Fibroblast of villous mesenchyme (primary cell): ENCODE measurements at places on chromosomes 4 and X. TPM values are rescaled to one million over a fixed set of nuclear protein-coding genes. Genes with fewer than 3 reads are reported as not detected.

Gene SPARCL1
- under 0.01 TPM in 1 of 2 replicates, not detected in the other for total RNA-seq

Gene HUWE1
- total RNA-seq, result 142 and 167 TPM in 2 replicates

Gene EFHC2
- total RNA-seq, result under 0.01 and 0.32 TPM in 2 replicates

Gene ANOS1
- total RNA-seq, result 1.7 and 1.9 TPM in 2 replicates

Gene SOX3
- not detected in 2 replicates for total RNA-seq

Gene MTMR1
- 15.5 and 30.2 TPM in 2 replicates for total RNA-seq

Gene LRCH2
- 5.8 and 8.2 TPM in 2 replicates for total RNA-seq

Gene CT55
- not detected in 2 replicates for total RNA-seq

Gene UGT2A1
- not detected in 2 replicates for total RNA-seq

GRCh38 chrX:39214387-39215126 lies 413.3 kb downstream of the MID1IP1 start:
- DNase-seq, result no peak

DNA sequence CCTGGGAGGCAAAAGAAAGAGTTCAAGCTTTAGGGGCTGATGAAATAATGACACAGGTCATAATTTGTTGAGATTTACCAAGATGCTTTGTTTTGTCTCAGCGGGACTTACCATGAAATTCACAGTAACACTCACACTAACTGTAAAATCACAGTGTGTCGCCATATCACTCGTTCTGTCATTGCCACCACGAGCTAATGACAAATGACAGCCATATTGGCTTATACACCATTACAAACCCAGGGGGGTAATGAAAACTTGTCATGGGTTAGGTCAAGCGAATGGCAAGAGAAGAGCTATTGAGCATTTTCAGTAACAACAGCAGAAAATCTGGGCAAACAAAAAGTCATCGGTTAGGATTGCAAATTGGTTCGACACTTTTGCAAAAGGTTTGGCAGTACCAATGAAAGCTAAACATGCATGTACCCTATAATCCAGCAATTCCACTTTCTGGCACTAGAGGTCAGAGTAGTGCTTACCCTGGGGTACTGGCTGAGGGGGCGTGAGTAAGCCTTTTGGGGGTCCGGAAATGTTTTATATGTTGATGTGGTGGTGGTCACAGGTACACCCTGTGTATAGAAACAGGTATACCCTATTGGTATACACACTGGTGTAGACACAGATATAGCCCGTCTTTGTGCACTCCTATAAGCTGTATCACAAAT lies 83.9 kb upstream of the RAI2 start:
- no peak for DNase-seq

- no peak for DNase-seq
These were observed 82.2 kb downstream of the DCLK2 start for GRCh38 chr4:150160473-150160872.

DNA sequence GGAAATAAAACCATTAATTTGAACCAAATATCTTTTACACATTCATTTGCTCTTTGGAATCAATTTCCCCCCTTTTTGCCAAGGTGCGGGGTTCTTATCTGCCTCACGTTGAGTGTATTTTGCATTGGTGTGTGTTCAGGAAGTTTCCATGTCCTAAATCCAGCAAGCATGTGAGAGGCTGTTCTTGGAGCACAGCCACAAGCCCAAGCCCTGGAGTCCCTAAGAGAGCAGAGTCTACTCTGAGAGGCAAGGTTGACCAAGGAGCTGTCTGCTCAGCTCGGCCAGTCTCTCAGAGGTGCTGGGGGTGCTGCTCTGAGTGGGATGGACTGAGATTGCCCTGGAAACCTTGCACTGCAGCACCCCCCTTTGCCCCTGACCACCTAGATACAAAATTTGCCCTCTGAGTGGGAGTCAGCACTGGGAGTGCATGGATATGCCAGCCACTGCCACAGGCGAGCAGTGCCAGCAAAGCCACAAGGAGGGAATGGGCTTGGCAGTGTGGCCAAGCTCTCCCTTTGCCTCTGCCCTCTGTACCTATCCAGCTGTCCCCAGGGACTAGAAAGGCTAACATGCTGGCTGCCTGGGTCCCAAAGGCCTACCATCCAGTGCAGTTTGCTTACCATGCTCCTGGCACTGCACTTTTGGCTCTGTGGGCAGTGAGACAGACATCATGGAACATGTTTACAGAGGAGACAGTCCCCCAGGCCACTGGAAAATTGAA lies 20.5 kb upstream of the FAM193A start:
- DNase-seq, result no peak

DNA sequence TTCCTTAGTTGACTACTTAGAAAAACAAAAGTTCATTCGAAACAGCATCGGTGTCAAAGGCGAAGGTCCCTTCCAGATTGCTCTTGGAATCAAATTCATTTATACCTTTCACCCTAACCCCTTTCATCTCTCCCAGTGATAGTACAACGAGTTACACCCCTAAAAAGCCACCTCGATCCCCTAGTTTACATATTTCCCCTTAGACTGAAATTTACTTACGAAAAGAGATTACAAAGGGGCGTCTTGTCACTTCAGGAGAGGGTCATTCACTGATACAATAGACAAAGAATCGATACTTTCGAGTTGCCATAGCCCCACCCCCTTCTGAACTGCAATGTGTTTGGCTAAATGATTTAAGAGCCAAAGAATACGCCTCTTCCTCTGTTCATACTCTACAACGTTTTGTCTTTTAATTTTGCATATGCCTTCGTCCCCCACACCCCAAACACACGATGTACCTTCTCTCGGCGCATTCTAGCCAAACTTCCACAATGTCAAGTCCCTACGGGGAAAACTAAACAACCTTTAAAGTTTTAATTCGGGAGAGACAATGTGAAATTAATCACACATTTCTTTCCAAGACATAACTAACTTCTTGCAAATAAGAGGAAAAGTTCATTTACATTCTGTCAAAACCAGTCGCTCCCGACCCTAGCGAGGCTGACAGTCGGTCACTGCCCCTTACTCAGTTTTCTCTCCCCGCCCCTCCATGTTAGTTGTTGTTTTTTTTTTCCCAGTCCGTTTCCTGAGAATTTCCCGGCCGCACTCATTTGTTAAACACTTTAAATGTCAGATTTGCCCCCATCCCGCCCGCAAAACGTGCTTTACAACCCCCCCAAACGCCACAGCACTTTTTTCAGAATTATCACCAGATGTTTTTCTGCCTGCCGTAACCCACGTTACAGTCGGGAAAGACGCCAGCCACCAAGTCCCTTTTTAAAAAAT lies 88.6 kb downstream of the HPRT1 start:
- DNase-seq, result no peak

DNA sequence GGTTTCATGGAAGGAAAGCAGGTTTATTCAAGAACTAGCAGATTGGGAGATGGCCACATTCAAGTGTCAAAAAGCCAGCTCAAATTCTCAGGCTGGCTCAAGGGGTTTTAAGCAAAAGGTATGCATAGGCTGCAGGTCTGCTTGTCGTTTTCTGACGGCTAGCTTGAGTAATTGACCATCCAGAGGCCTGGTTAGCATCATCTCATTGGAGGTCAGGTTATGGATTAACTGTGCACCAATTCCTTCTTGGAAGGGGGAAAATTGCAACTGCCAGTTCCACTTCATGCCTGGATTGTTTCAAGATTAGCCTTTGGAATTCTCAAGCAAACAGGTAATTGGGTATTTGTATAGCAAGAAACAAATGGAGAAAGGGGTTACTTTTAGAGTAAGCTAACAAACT lies 62.1 kb downstream of the FUNDC1 start:
- no peak for DNase-seq

- DNase-seq, result no peak
These were observed 255.9 kb downstream of the ADAMTS3 start for GRCh38 chr4:72313121-72313520.

- DNase-seq, result no peak
These were observed 25.2 kb upstream of the GLOD5 start for GRCh38 chrX:48736303-48736702.

- DNase-seq, result no peak
These were observed at the start of gene FOXP3 for GRCh38 chrX:49264460-49264859. Gene FOXP3, minus strand, starts transcription at chrX:49264710. Its CDS starts 6,205 bp downstream, at chrX:49258505.

GRCh38 chr4:3518941-3519340 lies 13.3 kb downstream of the LRPAP1 start:
- no peak for DNase-seq

DNA sequence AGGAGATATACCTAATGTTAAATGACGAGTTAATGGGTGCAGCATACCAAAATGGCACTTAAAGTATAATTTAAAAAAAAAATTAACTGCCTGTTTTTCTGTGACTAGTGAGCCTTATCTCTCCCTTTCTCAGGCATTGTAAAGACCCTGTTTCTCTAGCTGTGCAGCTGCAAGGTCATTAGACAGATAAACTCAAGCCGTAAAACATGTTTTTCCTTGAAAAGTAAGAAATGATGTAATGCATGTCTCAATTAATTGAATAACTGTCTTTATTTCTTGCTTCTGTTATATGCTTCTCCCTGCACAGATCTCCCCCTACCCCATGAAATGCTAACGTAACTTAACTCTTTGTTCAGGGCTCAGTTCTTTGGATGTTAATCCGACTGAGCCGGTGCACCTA lies 10.5 kb downstream of the TBC1D19 start:
- DNase-seq, result no peak

DNA sequence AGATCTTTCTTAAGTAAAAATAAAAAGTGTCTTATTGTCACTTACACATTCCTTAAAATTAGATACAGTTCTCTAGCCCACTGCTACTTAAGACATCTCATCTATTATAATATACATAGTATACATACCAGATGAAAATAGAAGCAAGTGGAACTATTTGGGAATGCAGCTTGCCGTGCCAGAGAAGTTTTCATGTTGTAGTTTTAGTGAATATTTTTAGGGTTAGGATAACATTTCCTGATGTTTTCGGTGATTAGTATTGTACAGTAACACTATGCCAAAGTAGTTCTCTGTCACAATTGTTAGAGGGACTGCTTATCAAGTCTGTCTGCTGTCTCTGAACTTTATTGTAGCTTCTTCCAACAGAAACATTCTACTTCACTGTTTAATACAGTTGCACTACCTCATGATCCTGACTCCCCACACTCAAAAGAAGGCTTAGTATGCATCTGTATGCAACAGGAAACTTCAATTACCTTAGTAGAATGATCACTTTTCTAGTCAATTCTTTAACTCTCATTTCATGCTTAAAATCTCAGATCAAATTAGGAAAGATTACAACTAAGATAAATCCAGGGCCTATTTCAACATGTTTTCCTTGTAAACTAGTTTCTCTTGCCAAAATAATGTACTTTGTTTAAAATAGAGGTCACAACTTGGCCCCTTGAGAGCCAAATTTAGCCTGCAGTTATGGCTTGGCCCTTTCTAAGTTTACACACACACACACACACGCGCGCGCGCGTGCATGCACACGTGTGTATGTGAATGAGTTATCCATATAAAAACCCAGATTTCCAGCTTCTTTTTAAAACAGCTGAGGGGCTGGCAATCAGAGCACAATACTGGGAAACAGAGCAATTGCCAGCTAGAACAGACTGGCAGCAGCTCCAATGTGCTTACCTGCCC lies 42.3 kb upstream of the SRPX start:
- DNase-seq, result peak; percentile 65

GRCh38 chrX:94686071-94686470 lies 1012.1 kb downstream of the FAM133A start:
- no peak for DNase-seq

GRCh38 chr4:47485768-47486167 lies 693 bp downstream of the ATP10D start:
- DNase-seq, result no peak

GRCh38 chrX:53621418-53621986 lies 65.0 kb downstream of the HUWE1 start:
- no peak for DNase-seq

DNA sequence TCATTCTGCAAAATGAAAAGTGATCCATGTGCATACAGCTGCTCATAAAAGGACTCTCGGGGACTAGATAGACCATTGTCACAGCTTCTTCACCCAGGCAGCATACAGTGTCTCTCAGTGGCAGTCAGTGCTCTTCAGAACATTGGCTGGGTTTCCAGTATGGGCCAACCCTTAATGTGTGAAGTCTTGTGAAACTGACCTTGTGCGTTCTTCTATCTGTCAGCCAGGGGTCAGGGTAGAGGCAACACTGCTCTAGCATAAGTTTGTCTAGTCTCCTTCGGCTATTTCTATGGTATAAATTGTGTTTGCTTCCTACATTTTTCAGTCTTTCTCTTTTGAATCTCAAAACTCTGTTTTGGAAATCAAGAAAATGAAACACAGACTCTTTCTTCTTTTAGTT lies 37.0 kb upstream of the SMIM31 start:
- no peak for DNase-seq

GRCh38 chrX:136708348-136708747 lies 60.4 kb downstream of the CD40LG start:
- no peak for DNase-seq

DNA sequence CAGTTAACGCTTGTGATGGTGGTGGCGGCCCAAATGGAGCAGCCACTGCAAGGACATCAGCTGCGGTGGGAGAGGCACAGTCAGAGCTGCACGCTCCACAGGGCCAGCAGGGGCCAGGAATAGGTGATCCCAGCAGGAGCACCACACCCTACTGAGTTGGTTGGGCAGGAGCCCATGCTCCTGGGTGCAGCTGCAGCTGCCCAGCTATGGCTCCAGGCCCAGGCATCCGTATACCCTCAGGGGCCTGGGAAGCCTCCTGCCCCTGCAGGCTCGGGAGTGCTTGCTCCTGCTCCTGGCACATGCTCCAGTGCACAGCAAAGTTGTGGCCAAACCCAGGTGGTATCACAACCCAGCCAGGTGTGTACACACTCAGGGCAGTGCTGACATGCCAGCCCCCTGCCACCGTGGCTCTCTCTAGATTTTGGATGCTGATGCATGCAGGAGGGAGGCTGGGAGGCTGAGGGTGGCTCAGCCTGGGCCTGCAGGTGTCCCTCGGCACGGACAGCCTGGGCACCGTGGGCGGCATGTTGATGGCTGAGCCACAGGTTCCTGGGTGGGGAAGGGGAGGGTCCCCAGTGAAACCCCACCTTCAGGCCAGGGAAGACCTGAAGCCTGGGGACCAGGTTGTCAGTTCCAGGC lies 150.2 kb downstream of the CXXC4 start:
- DNase-seq, result no peak

DNA sequence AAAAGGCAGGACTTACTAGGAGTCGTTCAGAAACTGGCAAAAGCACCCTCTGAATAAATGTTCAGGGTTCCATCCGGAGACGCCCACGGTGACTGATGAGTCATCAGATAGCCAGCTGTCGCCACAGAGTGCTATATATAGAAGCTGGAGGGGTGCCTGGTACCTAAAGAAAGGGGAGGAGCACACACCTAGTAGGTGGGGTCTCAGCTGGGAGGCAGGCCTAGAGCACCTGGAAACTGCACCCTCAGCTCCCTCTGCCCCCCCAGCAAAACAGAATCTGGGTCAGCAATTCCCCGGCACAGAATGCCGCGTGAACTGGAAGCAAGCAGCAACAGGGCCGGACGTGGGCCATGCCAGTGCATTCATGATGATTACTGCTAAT lies 242.0 kb downstream of the BCOR start:
- peak; percentile 11 for DNase-seq

GRCh38 chr4:2259036-2259540 lies 2.8 kb downstream of the MXD4 start:
- DNase-seq, result no peak

DNA sequence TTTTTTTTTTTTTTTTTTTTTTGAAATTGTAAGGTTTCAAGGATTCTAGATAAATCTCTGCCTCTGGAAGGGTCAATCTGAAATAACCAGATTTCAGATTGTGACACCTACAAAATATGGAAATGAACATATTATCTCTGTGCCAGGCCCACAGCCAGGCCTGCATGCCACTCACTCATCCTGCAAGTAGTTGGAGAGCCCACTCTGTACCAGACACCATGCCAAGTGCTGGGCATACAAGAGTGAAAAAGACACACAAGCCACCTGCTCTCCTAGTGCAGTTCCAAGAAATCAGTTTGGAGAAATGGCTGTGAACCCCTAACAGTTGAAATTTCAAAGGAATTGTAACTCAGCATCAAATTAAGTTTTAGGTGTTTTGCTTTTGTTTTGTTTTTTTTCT lies 145.9 kb upstream of the NOCT start:
- no peak for DNase-seq

- DNase-seq, result peak; percentile 30
These were observed 57.4 kb downstream of the VEGFC start for GRCh38 chr4:176735300-176735699.
